ENCODE measurements at places on chromosomes 6 and 20.

- DNase-seq, result no peak
Measured at GRCh38 chr6:22343864-22344263, 47.0 kb upstream of the PRL start.

- no peak for DNase-seq
Measured at GRCh38 chr6:80550748-80551147, 444.3 kb downstream of the BCKDHB start.

GRCh38 chr20:38193586-38194105, 28.6 kb upstream of the TGM2 start:
- no peak for DNase-seq

DNA sequence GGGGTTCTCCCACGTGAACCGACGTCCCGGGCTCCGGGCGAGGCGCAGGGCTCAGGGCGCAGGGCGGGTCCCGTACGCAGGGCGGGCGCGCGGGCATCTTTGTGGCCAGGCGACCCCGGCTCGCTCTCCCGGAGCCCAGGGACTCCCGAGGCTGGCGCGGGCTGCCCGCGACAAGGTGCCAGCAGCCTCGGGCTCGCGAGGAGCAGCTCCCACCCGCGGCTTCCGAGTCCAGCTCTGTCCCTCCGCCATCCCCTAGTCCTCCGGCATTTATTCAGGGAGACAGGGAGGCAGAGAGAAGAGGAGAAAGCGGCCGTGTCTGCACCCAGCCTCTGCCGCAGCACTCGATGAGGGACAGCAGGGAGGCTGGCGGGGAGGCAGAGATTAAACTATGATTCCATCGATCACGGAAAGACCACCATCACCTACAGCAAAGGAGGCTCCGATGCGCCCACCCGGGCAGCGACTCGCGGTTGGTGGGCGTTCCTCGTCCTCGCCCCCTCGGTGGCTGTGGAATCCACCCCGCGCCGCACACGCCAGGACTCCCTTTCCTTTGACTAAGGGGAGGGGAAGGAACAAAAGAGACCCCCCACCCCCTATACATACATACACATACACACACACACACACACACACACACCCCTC, 1.1 kb downstream of the RGS17 start:
- no peak for DNase-seq

DNA sequence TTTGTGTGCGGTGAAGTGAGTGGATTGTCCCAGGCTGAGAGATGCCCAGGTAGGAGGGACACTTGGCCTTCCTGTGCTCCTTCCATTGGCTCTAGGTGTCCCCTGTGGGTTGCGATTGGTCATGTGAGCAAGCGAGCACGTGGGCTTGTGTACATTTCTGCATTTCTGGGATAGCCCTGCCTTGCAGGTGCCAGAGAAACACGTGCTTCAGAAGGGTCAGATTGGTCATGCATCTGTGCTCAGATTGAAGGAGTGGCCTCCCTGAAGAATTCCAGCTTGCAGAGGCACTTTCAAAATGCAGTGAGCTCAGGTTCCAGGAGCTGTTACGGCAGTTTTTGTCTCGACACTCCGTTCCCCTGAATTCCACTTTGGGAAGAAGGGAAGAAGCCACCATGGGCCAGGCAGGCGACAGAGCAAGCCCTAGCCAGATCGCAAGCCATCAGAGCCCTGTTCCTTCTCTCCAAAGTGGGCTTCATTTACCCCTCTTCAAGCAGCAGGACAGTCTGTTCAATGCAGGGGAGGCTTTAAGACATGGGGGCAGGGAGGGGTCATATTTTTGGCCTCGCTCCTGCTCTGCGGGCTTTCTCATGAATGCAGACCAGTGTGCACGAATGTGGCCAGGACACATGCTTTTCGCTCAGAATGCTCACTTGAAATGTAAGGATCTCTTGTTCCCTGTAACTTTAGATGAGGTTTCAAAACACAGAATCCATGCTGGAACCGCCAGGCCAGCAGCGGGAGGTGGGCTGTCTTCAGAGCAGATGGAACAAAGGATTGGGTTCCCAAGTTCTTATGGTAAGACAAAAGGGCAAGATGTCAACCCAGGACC, 78.6 kb upstream of the AKAP12 start:
- DNase-seq, result no peak

DNA sequence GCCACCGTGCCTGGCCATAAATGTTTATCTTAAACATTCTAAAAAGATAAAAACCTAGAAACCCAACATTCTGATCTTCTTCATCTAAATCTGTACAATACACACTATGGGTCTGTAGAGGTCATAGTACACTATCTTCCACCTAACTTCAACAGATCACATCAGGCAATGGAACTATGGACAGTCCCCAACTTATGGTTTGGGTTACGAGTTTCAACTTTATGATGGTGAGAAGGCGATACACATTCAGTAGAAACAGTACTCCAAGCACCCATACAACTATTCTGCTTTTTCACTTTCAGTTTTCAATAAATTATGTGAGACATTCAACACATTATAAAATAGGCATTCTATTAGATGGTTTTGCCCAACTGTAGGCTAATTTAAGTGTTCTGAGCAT, 23.1 kb downstream of the FKBP5 start:
- DNase-seq, result no peak

DNA sequence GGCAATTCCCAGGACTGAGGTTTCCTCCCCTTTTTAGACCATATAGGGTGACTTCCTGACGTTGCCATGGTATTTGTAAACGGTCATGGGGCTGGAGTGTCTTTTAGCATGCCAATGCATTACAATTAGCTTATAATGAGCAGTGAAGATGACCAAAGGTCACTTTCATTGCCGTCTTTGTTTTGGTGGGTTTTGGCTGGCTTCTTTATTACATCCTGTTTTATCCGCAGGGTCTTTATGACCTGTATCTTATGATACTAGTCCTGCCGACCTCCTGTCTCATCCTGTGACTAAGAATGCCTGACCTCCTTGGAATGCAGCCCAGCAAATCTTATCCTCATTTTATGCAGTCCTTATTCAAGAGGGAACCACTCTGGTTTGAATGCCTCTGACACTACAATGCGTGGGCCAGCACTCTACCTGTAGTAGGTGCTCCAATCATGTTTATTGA, 190.1 kb downstream of the KCNQ5 start:
- no peak for DNase-seq

- no peak for DNase-seq
Measured at GRCh38 chr6:31332637-31333602, 24.1 kb downstream of the HLA-B start.

GRCh38 chr6:85744433-85744970, 101.8 kb upstream of the SYNCRIP start:
- DNase-seq, result no peak

- DNase-seq, result no peak
Measured at GRCh38 chr6:157449610-157450009, 68.6 kb downstream of the ZDHHC14 start.

DNA sequence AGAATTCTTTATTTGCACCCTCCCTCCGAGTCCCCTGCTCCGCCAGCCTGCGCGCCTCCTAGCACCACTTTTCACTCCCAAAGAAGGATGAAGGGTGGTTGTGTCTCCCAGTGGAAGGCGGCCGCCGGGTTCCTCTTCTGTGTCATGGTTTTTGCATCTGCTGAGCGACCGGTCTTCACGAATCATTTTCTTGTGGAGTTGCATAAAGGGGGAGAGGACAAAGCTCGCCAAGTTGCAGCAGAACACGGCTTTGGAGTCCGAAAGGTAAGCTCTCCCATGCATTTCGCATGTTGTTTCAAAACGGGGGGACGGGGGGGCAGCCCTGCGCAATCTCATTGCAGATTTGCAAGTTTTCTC, 357 bp downstream of the PCSK2 start:
- DNase-seq, result no peak

GRCh38 chr6:14713966-14714631, 531.8 kb upstream of the JARID2 start:
- no peak for DNase-seq

DNA sequence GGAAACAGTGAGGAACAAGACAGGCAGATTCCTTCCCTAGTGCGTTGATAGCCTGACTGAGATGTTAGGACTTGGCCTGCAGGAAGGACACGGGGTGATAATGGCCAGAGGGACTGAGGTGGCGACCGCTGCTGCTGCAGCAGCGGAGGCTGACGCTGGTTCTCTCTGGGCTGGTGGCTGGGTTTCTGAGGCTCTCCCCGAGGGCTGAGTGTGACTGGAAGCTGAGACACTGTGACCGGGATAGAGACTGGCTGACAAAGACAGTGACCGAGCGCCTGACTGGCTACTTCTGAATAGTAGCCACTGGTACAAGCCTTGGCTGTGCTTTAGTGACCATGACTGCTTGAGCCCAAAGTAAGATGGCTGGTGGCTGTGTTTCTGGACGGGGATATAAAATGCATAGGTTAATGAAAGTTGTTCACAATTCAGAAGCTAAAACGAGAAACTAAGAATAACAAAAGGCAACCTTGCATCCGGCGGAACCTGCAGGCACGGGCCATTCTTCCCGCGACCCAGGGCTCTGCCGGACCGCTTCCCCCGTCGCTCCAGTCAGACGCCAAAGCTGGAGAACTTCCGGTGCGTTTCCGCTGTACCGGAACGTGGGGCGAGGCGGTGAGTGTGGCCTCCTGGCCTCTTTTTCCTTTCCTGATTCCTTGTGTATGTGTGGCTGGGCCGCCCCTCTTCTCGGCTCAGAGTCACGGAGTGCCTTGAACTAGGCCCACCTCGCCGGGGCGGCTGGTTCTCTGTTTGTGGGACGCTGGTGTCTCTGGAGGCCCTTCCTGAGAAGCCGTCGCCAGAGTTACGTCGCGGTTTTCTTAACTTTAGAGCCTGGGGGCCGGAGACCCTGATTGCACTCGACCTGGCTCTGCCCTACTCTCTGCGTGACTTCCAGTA, at the start of gene AAR2:
TSS of gene AAR2 (plus strand) at position 587 of the 894 bp plus-strand sequence. CDS start 3,391 bp downstream, outside the sequence.
- peak; percentile 59 for DNase-seq

GRCh38 chr6:157025437-157025836, 248.3 kb downstream of the ARID1B start:
- no peak for DNase-seq

GRCh38 chr20:38414769-38415450, 20.2 kb downstream of the SNHG17 start:
- no peak for DNase-seq

GRCh38 chr6:145022199-145022796, 713.0 kb downstream of the EPM2A start:
- DNase-seq, result no peak

DNA sequence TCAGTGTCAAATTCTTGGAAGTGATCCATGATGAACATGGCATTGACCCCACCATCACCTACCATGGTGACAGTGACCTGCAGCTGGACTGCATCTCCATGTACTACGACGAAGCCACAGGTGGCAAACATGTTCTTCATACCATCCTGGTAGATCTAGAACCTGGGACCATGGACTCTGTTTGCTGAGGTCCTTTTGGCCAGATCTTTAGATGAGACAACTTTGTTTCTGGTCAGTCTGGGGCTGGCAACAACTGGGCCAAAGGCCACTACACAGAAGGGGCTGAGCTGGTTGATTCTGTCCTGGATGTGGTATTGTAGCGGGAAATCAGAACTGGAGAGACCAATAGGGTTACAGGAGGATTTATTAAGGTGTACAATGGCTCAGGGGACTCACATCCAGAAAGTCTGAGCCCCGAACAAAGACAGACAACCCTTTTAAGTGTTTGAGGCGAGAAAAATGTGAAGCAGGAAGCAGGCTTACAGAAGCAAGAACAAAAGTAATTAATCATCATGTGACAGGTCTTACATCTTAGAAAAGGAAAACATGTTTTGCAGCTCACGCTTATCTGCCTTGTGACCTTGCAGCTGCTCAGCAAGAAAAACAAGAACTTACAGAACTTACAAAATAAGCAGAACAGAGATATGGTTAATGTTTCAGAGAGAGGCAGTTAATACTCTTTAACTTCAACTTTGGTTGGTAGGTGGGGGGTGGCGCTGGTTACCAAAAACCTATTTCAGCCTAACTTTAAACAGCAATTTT, 58.8 kb upstream of the MOCS1 start:
- DNase-seq, result no peak

DNA sequence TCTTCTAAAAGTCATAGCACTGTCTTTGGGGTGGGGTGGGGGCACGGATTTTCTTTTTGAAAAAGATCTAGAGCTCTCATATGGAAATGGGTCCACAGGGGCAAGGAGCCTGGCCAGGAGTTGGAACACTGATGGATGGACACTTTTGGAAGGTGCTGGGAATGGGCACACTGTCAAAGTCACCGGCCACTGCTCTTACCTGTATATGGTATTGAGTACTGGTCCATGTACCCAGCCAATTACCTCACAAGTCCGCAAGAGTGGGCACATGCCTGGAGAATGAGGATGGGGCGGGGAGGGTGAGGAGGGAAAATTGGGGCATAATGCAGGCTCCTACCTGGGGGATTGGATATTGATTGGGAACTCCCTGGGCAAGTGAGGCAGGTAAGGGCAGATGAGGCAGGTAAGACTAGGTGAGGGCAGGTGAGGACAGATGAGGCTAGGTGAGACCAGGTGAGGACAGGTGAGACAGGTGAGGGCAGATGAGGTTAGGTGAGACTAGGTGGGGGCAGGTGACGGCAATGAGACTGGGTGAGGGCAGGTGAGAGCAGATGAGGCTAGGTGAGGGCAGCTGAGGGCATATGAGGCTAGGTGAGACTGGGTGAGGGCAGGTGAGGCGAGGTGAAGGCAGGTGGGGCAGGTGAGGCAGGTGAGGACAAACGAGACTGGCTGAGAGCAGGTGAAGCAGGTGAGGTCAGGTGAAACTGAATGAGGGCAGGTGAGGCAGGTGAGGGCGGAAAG, 167.9 kb downstream of the NRN1 start:
- DNase-seq, result no peak

DNA sequence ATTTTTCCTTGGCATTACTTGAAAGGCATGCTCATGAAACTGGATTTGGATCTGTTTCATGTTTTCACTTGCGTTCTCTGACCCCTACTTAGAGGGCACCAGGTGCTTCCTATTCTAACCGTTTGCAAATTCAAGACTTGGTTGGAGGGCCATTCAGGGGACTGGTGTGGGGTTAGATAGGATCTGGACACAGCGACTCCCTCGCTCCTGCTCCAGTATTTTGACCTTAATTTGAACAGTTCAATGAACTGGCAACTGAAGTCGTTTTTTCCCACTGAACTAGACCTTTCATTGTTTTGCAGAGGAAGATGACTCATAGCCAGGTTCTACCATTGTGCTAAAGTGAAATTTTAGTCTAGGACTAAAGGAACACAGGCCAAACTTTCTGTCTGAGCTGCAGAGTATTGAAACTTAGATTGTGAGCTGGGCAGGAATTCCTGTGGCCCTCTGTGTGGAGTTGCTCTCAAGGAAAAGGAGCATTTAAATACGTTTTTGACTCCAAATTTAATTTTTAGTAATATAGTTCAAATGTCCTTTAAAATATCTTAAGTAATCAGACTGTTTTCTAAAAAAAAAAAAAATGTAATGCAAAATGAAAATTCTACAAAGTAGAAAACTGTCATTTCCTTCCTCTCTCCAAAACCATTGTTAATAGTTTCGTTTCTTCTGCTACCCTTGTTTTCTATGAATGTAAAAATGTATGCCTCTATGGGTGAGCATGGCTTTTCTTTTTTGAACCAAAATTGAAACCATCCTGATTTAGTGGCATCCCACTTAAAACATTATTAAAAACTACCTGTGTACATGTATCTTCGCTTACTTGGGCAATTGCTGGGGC, 64.8 kb downstream of the UTRN start:
- DNase-seq, result peak; percentile 82

- DNase-seq, result no peak
Measured at GRCh38 chr6:137951064-137951597, 84.1 kb downstream of the TNFAIP3 start.

All from KG1 (cell line).